Stimulated activated CD4-positive, alpha-beta T cell treated with anti-CD3 and anti-CD28 coated beads, Interleukin-1b, Interleukin-23, amount 100 ng/mL, for 1 hour (primary cell): ENCODE measurements at places on chromosomes 11 and 22.

DNA sequence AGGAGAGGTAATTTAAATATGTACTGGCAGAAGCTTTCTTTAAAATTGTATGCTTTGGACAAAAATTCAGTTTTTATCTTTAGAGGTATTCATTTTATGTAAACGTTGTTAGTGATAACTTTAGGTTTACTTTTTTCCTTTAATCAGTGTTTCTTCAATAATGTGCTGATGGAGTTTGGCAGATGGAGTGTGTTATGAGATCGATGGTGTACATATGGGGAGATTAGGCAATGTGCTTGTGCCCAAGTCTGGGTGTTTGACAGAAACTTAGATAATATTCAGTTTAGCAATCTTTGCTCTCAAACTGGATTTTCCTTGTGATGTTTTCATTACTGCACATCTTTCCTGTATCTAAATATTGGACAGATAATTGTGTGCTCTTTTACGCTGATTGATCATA is 425.4 kb downstream of the JRKL start:
- DNase-seq: no peak

GRCh38 chr22:39568278-39568981 is 2.1 kb upstream of the CACNA1I start:
- no peak for DNase-seq

- DNase-seq: no peak
Measured at GRCh38 chr11:107247167-107247861, 210.3 kb downstream of the CWF19L2 start.

DNA sequence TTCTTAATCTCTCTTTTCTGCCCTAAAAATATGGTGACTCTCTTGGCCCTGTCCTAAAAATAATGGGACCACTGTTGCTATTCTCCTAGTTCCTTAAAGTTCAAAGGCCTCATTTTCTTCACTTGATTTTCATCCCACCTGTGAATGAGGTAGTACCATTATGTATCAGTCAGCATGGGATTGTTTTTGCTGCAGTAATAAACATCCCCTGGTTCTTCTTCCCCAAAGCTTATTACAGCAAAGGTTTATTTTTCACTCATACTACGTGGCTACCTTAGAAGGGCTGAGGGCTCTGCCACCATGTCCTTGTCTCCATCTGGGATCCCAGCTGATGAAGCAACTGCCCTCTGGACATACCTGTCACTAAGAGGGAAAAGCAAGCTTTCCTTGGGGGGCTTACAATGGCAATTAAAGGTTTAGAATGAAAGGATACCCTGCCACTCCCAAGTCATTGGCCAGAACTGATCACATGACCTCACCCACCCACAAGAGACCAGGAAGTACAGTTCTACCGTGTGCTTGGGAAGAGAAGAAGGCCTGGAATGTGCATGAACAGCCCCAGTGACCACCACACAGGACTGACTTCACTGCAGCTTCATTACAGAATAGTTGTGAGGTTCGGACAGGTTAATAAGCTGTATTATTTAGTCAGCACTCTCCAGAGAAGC is 7.8 kb downstream of the TTC38 start:
- no peak for DNase-seq

DNA sequence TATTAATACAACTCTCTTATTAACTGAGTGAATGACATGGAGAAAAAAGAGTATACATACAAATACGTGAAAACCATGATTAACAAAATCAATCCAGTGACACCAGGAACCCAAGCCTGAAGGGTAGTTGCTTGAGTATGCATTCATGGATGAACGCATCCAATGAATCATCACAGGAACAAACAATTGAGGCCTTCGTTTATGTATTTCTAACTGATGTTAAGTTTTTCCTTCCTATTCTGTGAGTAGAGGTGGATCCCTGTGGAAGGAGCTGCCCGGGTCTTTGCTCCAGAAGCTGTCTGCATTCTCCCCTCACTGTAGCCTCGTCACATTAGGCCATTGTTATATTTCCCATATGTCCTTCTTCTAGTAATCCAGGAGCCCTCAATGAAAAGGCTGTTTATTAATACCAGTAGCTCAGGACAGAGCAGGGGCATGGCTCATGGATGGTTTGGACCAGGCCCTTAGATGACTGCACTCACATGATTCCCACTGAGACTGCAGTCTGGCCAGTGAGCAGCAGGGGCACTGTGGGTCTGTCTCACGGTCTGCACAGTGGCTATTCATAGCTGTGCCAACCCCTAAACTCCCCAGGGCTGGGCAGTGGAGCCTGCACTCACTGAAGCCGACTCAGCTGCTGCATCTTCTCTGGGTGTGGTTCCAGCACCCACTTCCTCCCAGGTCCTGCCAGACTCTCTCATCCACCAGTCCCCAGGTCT is 128.1 kb upstream of the TOP3B start:
- no peak for DNase-seq

GRCh38 chr11:122874991-122875390 is 7.6 kb upstream of the JHY start:
- DNase-seq: no peak
